Activated CD8-positive, alpha-beta memory T cell treated with anti-CD3 and anti-CD28 coated beads for 4 hours (primary cell): ENCODE measurements at places on chromosomes 11 and 22.

DNA sequence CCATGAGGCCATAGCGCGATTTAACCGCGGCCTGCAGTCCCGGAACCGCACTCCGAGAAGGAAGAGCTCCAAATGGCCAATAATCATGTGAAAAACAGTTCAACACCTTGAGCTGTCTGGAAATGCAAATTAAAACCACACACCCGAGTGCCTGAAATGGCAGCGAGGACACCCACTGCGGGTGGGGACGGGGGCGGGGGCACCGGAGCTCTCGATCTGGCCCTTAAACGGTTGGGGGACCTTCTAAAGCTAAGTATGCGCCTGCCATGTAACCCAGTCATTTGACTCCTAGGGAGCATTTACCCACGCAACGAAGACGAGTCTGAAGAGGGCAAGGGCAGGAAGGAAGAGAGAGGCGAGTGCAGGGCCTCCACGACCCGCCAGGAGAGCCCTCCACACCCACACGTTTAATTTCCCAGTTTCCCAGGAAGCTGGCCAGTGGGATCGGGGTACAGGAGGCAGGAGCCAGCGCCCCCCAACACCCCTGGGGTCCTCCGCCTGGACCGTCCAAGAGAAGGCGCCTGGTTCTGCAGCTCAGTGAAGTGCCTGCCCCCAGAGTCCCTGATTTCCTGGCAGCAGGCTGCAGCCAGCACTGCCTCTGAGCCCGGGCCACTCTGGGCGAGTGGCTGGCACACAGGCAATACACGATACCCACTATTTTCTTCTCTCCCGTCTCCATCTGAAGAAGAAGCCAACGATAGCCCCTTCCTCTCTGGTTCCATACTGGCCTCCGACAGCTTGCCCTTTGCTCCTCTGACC, 1.7 kb downstream of the TTLL8 start:
- DNase-seq, result no peak

DNA sequence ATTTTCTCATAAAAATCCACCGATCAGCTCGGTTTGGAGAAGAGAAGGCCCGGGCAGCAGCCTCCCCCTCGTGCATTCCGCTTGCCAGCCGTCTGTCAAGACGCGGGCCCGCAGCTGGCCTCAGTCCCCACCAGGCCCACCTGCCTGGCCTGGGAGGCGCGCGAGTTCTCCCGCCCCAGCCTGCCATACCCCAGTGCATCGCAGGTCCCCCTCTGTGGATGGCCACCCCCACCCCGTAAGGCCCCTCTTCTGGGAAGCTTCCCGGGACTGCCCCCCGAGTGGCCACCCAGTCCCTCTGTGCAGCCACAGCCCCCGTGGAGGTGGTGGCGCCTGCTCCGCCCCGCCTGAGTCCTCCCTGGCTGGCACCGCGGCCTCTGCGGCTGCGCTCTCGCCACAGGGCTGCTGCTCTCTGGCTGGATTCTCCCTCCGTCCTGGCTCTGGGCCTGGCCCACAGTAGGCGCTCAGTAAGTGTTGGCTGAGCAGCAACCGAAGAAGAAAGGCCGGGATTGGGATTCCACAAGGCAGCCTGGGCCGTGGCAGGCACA, 74.0 kb upstream of the TCF20 start:
- DNase-seq, result no peak

DNA sequence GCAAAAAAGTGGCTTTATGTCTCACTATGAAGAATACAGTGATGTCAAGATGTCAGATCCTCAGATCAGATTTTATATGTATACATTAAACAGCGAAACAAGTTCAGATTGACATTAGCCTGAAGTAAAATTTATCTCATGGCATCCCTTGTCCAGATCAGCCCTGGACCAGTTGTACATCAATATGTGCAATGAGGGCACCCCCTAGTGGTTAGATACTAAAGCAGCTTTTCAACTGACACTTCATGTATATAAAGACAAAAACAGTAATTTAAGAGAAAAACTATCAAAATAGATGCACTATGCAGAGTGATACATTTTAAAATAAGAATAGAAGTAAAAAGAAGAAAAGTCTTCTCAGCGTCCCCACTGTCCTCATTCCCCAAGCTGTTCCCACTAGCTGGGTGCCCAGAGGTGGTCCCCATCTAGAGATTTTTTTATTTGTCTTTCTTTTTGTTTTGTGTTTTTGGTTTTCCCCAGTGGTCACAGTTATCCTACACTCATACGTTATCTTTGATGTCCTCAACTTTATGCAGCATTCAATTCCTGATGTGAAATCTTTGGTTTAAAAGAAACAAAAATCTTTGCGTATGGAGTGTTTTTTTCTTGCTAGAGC, 2193.4 kb upstream of the RAG2 start:
- DNase-seq, result no peak

GRCh38 chr22:28448625-28449024, 231.0 kb downstream of the TTC28 start:
- no peak for DNase-seq
